NCI-H345 (cell line): ENCODE measurements at places on chromosomes 6 and 20.

- DNase-seq, result no peak
Measured at GRCh38 chr6:45697605-45698004, 318.1 kb downstream of the CLIC5 start.

- DNase-seq, result no peak
Measured at GRCh38 chr6:30060606-30061091, 416 bp upstream of the POLR1H start.

- no peak for DNase-seq
Measured at GRCh38 chr6:44921798-44922197, 406.3 kb upstream of the RUNX2 start.

DNA sequence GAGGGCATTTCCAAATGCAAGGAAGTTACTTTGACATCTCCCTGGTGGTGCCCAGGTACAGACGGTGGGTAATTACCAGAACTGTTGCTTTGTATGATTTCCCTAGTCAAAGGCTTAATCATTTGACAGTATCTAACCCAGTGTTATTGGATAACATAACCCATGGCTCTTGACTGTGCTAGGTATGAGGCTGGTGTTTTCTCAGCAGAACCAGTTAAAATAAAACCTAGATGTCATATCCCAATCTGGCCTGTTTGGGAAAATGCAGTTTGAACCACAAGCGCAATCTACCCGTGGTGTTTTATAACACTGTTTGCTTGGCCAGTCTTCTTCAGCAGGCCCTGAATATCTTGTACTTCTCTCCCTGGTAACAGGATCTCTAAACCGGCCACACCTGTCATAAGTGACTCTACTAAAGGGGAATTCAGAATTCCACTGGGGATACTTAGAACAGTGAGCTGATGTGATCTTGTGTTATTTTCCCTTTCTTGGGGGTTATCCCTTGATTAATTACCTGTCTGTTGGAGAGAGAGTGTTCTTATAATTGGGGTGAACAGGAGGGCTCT lies 32.8 kb downstream of the PPP1R14C start:
- no peak for DNase-seq

DNA sequence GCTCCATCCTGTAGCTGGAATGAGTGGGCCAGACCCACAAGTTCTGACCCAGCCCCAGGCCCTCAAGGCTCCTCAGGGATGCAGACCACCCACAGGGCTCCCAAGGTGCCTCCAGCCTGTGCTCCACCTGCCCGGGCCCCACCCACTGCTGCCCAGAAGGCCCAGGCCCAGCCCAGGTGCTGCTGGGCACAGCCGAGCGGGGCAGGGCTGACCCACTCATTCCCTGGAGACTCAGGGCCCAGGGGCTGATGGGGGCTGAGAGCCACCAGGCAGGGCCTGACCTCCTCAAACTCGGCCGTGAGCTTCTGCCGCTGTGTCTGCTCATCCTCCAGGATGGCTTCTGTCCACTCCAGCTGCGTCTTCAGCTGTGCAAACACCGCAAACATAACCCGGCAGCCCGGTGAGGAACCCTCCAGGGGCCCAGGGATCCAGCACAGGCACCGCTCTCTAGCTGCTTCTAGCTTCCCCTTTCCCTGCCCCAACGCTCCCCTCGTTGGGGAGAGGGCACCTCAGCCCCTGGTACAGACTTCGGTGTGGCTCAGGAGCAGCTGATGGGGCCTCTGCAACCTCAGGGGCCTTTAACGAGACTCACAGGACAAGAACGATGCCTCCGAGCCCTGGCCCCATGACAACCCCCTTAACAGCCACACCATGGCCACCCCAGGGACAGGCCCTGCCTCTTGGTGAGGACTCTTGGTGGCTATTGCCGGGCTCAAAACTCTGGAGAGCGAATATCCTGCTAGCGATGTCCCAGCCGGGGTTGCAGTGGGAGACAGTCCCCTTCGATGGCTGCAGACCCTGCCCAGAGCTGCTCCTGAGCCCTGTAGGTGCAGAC lies 46.0 kb downstream of the DSTN start:
- peak; percentile 15 for DNase-seq

DNA sequence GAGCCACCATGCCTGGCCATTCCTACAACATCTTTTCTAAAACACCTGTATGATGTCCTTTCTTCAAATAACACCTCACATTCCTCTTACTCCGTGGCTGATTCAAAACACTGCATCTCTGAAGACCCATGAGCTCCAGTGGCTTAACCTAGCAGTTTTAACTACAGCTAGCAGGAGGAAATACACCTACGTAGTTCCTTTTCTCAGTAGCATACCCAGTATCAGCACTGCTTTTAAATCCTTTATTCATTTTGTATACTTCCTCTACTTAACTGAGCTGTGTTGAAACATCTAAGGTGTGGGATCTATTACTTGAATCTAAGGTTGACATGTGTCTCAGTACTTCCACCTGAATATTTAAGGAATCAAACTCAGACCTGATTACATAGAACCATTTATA lies 113.6 kb upstream of the CCDC28A start:
- DNase-seq, result no peak

GRCh38 chr20:64110411-64111068 lies 3.2 kb upstream of the NPBWR2 start:
- no peak for DNase-seq

GRCh38 chr20:62122654-62123449 lies 577 bp downstream of the LSM14B start:
- DNase-seq, result peak; percentile 89
